ENCODE measurements at places on chromosomes 4 and X.

DNA sequence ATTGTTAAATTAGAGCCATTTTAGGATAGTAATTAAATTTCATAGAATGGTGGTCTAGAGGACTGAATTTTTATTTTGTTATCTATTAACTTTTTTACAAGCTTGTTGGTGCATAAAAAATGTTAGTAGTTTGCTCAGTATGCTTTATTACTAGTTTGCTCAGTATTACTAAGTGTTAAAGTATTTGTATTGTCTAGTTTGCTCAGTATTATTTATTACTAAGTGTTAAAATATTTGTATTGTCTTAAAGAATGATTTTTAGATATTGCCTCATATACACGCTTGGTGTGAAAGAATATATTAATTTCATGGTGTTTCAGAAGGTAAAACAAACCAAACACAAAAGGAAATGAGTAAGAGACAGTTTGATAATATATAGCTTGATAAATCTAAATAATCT lies 268.4 kb upstream of the MAGEB18 start:
- DNase-seq, result peak; percentile 13

- no peak for DNase-seq
These were observed 13.1 kb upstream of the KLHL13 start for GRCh38 chrX:118129681-118130080.

- no peak for DNase-seq
These were observed 17.3 kb downstream of the ASMTL start for GRCh38 chrX:1435241-1435895.

DNA sequence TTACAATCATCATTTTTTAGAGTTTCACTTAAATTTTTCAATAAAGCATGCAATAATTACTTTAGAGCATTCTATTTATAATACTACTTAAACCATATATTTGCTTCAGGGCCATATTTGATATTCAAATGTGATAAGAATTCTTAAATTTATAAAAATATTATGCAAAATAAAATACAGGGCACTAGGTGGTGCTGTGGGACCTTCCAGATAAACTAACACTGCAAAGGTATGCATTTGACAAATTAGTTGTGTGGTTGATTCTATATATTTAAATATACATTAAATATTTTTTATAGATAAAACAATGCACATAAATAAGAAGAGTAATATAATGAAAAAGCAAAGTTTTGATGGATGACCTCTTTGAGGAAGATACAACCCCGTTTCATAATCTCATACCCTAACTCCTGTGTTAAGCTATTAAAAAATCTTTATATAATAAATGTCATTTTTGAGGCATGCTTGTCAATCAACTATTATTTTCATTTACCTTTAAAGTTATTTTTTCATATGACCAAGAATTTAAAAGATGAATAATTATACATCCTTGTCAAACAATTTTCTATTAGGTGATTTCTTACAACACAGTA lies 128.4 kb downstream of the REELD1 start:
- peak; percentile 58 for DNase-seq

- DNase-seq, result no peak
These were observed 130.8 kb downstream of the TLL1 start for GRCh38 chr4:166003811-166004210.

DNA sequence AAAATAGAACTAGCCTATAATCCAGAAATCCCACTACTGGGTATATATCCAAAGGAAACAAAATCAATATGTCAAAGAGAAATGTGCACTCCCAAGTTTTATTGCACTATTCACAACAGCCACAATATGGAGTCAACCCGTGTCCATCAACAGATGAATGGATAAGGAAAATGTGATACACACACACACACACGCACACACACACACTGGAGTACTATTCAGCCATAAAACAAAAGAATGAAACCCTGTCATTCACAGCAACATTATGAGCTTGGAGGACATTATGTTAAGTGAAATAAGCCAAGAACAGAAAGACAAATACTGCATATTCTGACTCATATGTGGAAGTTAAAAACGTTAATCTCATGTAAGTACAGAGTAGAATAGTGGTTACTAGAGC lies 5.8 kb upstream of the FHL1 start:
- no peak for DNase-seq

DNA sequence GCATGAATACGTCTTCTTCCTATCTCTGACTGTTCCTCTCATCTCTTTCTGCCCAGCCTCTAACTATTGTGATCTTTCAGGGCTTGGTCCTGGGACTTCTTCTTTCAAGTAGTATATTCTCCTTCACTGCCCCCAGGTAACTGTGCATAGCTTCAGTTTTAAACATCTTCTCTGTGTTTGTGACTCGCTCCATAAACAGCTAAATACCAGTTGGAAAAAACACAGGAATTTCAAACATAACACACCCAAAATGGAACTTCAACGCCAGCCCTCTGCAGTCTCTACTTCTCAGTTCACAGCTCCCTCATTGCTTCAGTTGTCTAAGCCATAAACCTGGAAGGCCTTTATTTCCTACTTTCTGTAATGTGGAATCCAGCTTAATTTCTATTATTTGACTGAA lies 16.6 kb downstream of the TRIML2 start:
- no peak for DNase-seq

DNA sequence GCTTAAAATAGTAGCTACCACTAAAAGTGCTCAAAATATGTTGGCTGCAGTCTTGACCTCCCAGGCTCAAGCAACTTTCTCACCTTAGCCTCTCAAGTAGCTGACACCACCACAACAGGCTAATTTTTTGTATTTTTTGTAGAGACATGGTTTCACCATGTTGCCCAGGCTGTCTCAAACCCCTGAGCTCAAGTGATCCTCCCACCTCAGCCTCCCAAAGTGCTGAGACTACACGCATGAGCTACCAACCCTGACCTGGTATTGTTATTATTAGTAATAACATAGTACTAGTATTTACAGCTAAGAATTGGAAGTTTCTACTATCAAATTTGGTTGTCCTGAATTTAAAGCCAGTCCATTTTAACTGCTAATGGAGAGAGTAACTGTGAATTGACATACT lies 18.0 kb downstream of the STAP1 start:
- DNase-seq, result no peak

DNA sequence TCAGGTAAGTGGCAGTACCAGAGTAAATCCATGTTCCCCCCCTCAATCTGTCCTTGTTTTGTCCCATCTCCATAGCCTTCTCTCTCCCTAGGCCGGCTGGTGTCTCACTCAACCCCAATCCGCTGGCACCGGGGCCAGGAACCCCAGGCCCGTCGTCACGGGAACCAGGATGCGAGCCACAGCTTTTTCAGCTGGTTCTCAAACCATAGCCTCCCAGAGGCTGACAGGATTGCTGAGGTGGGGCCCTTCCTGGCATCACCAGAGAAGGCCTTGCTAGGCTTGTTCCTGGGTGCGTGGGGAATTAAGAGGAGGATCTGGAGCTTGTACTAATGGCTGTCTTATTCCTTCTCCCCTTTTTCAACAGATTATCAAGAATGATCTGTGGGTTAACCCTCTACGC lies 2.7 kb downstream of the TSPYL2 start:
- DNase-seq, result no peak

GRCh38 chr4:23888421-23889319 lies 1.2 kb downstream of the PPARGC1A start:
- peak; percentile 4 for DNase-seq

- no peak for DNase-seq
These were observed 222.9 kb downstream of the ARHGAP24 start for GRCh38 chr4:85697854-85698253.
